Smooth muscle cell of bladder (primary cell): ENCODE measurements at places on chromosomes 5 and 9. TPM values are rescaled to one million over a fixed set of nuclear protein-coding genes. Genes with fewer than 3 reads are reported as not detected.

The PCDHA3 gene
- 0.14 and 0.28 TPM in 2 replicates for total RNA-seq

The CARD6 gene
- 7.0 and 9.6 TPM in 2 replicates for total RNA-seq

The TMEM215 gene
- total RNA-seq: not detected in 2 replicates

The TLR4 gene
- total RNA-seq: 4.1 and 5.3 TPM in 2 replicates

The GPR151 gene
- total RNA-seq: not detected in 2 replicates

The SHC3 gene
- 21.6 and 24.0 TPM in 2 replicates for total RNA-seq

The PCDHGA7 gene
- 4.1 and 4.6 TPM in 2 replicates for total RNA-seq
